H4 (cell line): ENCODE measurements at places on chromosomes 6 and 20. TPM values are rescaled to one million over a fixed set of nuclear protein-coding genes. Genes with fewer than 3 reads are reported as not detected.

DNA sequence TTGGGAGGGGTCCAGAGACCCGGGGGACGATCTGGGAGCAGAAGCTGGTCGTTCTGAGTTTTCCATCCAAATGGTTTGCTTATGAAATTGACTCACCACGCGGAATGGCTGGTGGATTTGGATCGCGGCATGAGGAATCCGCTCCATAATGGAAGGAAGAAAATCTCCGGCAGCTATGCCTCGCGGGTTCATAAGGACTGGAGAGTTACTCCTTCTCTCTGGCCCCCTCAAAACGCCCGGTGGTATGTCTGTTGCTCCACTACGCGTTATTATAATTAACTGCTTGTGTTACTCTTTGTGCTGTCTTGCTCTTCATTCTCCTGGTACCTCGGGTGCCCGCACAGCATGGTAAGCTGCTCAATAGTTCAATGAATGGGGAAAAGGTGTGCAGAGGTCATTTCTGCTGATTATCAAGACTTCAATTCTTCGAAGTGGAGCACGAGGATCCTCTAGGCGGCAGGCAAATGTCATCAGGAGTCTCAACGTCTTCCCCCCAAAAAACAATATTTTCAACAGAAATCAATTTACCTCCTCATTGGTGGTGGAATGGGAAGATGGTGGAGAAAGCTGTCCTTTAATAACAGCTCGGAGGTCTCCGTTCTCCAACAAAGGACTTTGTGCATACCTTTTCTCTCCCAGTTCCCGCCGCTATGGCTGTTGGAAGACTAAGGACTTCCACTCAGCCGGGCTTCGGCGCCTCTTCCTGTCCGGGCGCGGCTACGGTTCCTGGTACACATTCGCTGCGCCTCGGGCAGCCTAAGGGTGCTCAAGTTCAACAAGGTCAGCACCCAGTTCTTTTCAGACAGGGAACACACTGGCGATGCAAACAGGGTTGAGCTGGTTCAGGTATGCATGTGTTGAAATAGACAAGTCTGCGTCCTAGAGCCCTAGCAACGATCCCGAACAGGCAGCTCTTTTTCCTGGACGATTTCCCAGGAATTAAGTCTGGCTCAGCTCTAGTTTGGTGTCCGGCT, 9.2 kb upstream of the PRSS16 start:
- no peak for DNase-seq

- no peak for DNase-seq
These were observed 44.7 kb downstream of the RSPH3 start for GRCh38 chr6:158955255-158955654.

- DNase-seq: peak; percentile 16
These were observed 698 bp downstream of the FAM210B start for GRCh38 chr20:56359212-56360132.

- DNase-seq: no peak
These were observed 517.0 kb downstream of the TENT5A start for GRCh38 chr6:81235512-81235911.

DNA sequence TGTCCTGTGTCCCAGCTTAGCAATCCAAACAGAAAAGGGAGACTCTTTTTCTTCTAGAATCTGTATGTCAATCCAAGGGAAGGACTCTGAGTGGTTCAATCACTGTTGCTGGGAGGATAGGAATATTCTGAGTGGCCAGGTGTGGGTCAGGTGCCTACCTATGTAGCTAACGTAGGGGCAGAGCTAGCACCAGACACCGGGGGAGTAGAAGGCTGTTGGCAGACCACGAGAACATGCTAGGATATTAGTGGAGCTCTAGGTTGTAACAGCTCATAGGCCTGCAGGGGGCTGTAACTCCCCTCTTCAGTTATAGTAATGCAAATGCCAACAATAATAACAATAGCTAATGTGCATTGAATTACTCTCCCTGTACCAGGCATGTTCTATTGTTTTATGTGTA, 39.8 kb upstream of the EPB41L1 start:
- DNase-seq: no peak

Gene ZGPAT
- total RNA-seq: 5.4 and 9.4 TPM in 2 replicates

Gene C6orf15
- not detected in 2 replicates for total RNA-seq
